Neural progenitor cell (in vitro differentiated cells): ENCODE measurements at places on chromosomes 6 and 20.

- no peak for DNase-seq
Measured at GRCh38 chr6:164022632-164023031, 608.1 kb downstream of the QKI start.

- DNase-seq: no peak
Measured at GRCh38 chr6:157760589-157761330, 62.3 kb upstream of the SNX9 start.

- DNase-seq: peak; percentile 44
Measured at GRCh38 chr6:118705544-118706491, 54.4 kb upstream of the CEP85L start.

GRCh38 chr20:2599288-2600006 lies 53.0 kb upstream of the NOP56 start:
- DNase-seq: peak; percentile 70

DNA sequence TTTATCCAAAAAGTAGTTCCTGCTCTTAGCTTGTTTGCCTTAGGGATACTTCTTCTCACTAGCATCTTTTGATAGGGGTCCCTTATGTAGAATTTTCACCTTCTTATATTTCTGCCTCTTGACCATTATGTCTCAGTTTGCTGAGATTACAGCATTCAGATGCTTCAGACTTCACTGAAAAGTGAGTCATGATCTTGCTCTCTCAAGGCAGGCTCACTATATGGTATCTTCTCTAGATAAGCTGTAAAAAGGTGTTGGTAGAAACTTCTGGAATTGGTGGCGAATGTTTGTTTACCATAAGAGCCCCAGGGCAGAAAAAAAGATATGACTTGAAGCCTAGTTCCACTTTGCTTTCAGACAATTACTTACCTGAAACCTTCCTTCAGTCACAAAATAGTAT lies 19.7 kb downstream of the GTPBP2 start:
- no peak for DNase-seq

DNA sequence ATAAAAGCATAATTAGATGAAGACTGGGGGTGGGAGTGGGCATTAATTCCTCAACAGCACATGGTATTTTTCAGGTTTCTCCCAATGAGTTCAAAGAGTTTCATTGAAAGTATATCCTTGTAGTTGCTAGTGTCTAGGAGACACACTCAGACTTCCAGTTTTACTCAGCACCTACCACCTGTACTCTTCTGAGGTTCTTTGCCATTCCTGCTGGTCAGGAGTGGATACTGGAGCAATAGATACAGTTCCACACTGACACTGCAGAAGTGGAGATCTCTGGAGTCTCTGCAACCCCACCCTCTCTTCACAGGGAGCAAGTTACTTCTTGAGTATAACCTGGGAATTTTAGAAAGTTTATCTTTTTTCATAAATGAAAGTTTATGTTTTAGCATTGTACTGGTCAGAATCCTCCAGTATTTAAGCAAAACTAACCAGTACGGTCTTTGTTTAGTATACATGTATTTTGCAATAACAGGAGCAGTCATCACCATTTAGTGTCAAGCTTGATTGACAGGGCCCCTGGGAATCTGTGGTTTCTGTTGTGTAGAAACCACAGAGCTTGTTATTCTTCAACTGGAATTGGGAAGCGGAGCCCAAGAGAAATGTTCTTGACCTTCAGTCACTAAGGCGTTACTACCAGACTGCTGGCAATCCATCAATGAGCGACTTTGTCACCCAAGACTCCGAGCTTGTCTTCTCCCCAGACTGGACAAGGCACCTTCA lies 148.1 kb downstream of the ZDHHC14 start:
- no peak for DNase-seq

- no peak for DNase-seq
Measured at GRCh38 chr6:44671333-44671732, 283.8 kb downstream of the CDC5L start.

- no peak for DNase-seq
Measured at GRCh38 chr6:43445576-43445975, 9.8 kb downstream of the DLK2 start.

- no peak for DNase-seq
Measured at GRCh38 chr6:6801005-6801335, 212.4 kb downstream of the LY86 start.

GRCh38 chr6:78615430-78615904 lies 251.9 kb upstream of the IRAK1BP1 start:
- DNase-seq: no peak

- DNase-seq: no peak
Measured at GRCh38 chr20:955111-955510, 39.0 kb upstream of the ANGPT4 start.

DNA sequence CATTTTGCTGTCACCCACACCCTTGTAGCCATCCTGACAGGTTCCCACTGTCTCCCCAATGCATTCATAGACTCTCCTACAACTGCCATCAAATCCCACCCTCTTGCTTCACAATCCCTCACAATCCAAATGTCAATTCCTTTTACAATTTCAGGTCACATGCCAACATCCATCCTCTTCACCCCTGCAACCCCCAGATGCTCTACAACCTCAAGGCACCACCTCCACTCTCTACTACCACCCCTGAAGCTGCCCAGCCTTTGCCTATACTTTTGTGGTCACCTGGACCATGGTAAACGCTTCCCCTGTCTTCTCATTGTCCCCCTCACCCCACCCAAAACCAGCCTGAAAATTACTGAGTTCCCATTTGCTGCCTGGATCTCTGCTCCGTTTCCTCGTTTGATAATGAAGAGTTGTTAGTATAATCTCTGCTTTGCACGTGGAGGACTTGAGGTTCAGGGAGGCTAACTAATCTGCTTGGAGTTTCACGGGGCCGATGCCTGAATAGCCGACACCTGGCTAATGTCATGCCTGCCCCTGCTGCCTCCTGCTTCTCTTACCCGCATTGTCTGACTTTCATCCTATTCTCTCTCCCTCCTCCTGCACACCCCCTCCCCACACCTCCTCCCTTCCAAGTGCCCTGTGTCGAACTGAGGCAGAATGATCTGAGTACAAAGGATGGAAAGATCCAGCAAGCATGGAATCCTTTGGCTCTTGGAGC lies 82.4 kb upstream of the TOX2 start:
- DNase-seq: no peak

GRCh38 chr6:10725044-10725443 lies 2.2 kb downstream of the TMEM14C start:
- no peak for DNase-seq

- peak; percentile 15 for DNase-seq
Measured at GRCh38 chr20:57930351-57930750, 220.5 kb upstream of the PMEPA1 start.

- DNase-seq: no peak
Measured at GRCh38 chr6:139497345-139497961, 123.0 kb upstream of the CITED2 start.

DNA sequence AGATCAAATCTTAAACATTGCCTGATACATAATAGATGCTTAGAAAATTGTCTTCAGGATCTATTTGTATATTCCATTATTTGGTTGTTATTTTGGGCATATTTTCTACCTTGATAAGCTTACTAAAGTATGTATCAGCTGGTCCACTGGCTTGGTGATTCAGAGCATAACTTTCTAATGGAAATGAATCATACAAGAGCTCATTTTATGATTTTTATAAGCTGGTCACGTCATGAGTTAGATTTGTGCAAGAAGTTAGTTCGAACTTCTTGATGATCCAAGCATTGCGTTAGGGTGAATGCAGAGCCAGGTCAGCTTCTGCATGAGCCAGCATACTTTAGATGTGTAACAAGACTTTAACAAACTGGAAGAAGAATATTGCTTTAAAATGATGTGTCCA lies 144.5 kb upstream of the FLRT3 start:
- no peak for DNase-seq

- DNase-seq: peak; percentile 32
Measured at GRCh38 chr6:105991561-105992314, 94.4 kb upstream of the PRDM1 start.

DNA sequence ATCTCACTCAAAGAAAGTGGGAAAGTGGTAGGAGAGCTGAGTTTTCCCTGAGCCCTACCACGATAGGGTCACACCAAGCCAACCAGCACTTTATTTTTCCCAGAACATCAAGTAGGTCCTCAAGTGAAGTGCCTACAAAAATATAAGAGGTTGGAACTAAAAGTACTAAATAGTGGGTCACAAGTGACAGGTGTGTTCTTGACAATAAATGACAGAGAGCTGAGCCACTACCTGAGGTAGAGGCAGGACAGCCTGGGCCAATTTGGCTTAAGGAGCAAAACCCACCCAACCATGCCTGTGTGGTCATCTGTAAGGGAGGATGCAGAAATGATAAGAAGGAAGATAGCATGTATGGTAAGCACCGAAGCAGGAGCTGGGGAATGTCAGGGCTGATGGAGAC lies 154.8 kb upstream of the SSTR4 start:
- no peak for DNase-seq

GRCh38 chr6:165662041-165662748 lies 846 bp downstream of the PDE10A start:
- peak; percentile 74 for DNase-seq

DNA sequence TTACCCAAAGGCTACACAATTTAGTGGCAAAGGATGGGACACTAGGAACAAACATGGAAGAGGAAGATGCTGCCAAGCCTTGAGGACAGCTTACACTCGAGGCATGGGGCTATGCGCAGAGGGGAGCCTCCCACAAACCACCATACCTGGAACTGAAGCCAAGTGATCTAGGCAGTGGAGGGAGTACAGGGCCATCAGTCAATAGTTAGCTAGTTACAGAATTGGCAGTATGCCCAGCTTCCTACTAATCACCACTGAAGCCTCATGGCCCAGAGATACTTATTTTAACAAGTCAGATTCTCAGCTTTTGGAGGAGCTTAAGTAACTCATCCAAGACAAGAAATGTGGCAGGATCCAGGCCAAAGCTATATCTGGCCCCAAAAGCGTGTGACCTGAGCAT lies 226.6 kb upstream of the MOCS1 start:
- DNase-seq: no peak

- no peak for DNase-seq
Measured at GRCh38 chr20:57773059-57773815, 63.4 kb upstream of the PMEPA1 start.

GRCh38 chr6:158963020-158963808 lies 36.8 kb downstream of the RSPH3 start:
- DNase-seq: no peak

DNA sequence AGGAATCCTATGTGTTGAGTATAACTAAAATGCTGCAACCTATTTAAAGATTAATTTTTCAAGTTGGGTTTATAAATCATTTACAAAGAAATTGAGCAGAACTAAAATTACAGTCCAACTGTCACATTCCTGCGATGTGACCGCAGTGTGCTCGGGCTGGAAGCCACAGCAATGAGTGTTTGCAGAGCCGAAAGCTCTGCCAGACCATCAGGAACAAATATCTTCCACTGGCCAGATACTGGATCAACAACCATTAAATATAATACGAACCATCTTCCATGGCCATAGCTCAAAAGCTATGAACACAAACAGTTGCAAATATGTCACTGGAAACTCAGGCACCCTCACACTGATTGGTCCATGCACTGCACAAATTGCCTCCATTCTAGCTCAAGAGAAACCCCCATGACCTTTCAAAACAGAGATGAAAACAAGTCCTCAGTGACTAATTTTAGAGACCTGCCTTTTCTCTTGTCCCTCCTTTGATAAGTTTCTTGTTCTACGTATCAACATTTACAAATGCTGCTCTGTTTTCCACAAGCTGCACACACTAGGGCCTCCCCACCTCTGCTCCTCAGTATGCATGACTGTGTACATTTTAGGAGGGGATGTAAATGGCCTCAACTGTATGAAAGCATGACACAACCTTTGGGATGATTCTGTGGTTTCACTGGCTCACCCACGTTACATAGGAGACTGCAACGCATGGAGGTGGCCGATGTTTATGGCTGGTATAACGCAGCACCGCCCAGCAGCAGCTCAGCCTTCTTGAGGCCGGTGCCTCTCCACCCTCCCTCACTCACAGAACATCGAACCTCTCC lies 171.7 kb downstream of the WDR27 start:
- DNase-seq: no peak

GRCh38 chr20:36658300-36658699 lies 12.3 kb upstream of the SLA2 start:
- DNase-seq: no peak

- no peak for DNase-seq
Measured at GRCh38 chr6:25842526-25842925, 10.7 kb upstream of the SLC17A1 start.

DNA sequence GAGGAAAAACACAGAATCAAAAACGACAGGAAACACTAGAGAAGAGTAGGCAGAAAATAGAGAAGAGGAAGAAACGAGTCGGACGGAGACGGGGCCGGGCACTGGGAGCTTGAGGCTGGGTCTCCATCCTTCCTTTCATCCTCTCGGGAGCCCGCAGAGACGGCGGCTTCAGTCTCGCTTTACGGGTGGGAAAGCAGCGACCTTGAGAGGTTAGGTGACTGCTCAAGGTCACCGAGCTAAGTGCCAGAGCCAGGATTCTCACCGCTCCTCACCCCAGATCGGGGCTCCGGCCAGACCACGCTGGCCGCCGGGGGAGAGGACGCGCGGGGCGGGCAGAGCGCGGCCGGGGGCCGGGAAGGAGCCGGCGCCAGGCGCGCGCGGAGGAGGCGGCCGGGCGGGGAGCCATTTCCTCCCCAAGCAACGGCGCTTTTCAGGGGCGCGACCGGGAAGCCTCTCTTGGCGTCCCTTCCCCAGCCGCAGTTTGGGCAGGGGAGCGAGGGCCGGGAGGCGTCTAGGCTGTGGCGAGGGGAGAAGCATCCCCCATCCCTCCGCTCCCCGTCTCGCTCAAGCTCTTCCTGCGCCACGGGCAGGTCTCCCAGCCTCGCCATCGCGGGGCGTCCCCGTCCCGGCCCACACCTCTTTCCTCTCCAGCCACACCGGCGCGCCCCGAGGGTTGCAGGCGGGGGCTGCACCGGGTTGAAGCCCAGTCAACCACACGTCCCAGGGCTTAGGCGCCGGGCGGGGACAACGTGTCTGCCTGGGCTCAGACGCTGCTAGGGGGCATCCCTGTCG lies 24.1 kb upstream of the MAP3K7 start:
- DNase-seq: peak; percentile 66

GRCh38 chr6:3527651-3527977 lies 70.8 kb upstream of the SLC22A23 start:
- DNase-seq: no peak

DNA sequence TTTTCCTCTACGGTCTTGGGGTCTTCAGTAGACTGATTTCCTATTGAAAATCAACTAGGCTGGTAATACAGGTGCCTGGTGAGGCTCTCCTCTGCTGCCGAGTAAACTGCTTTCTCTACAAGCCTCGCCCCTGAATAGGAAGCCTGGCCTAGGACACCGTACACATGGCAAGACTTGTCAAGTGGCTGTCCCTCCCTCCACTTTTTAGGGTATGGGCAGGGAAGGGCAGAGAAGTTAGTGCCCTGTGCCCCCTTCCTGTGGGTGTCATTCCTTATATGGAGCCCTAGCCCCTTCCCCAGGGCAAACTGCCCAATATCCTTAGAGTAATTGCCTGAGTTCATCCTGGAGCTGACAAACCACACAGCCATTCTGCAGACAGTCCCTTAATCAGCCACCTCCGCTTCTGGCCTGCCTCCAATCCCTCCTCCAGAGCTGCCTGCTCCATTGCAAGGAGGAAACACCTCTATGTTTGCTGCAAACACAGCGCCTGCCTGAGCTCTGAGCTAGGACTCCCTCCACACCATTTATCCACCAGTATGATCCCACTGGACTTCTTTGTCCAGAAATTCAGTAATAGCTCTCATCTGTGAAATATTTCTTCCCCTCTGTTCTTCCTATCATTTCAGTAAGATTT lies 93.1 kb downstream of the CHD6 start:
- DNase-seq: peak; percentile 29
